ENCODE measurements at places on chromosomes 16 and 17. TPM values are rescaled to one million over a fixed set of nuclear protein-coding genes. Genes with fewer than 3 reads are reported as not detected.

DNA sequence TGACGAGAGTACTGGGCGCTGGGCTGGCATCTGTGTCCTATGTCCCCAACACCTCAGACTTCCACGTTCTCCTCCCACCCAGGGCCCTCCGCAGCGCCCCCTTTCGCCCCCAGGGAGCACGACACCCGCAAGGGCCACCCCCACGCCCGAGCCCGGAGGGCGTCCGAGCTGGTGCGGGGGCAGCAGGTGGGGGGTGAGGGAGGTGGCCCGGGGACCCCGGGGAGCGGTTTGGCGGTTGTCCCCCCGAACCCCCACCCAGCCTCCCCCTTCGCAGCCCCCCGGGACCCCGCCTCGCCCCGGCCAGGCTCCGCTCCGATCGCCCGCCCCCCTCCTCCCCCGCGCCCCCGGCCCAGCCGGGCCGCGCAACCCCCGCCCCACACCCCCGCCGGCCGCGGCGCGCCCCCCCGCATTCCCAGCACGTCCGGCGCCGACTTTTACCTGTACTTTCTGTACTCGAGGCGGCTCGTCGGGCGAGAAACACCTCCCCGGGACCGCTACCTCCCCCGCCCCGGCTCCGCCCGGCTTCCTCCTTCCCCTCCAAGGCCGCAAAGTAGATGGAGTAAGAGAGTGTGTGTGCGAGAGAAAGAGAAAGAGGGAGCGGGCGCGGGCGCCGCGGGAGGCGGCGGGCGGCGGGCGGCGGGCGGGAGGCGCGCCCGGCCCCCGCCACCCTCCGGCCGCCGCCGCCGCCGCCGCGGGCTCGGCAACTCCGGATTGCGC is 901 bp downstream of the CDYL2 start:
- peak; percentile 41 for DNase-seq

GRCh38 chr16:59260892-59261291 is 526.8 kb upstream of the GOT2 start:
- DNase-seq = no peak

GRCh38 chr16:20911361-20911760 is 10.8 kb downstream of the LYRM1 start:
- no peak for DNase-seq

- peak; percentile 86 for DNase-seq
Observed at GRCh38 chr16:24253192-24253591, 2.9 kb upstream of the CACNG3 start.

DNA sequence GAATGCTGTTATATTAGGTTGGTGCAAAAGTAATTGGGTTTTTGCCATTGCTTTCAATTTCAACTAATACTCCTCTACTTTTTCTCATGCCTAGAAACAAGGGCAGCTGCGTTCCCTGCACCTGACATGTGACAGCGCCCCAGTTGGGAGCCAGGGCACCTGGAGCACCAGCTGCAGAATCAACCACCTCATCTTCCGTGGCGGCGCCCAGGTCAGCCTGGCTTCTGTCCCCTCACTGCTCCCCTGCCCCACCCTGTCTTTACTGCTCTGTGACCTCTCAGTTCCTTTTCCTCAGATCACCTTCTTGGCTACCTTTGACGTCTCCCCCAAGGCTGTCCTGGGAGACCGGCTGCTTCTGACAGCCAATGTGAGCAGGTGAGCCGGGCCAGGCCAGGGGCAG is 16.4 kb upstream of the ITGAD start:
- no peak for DNase-seq

DNA sequence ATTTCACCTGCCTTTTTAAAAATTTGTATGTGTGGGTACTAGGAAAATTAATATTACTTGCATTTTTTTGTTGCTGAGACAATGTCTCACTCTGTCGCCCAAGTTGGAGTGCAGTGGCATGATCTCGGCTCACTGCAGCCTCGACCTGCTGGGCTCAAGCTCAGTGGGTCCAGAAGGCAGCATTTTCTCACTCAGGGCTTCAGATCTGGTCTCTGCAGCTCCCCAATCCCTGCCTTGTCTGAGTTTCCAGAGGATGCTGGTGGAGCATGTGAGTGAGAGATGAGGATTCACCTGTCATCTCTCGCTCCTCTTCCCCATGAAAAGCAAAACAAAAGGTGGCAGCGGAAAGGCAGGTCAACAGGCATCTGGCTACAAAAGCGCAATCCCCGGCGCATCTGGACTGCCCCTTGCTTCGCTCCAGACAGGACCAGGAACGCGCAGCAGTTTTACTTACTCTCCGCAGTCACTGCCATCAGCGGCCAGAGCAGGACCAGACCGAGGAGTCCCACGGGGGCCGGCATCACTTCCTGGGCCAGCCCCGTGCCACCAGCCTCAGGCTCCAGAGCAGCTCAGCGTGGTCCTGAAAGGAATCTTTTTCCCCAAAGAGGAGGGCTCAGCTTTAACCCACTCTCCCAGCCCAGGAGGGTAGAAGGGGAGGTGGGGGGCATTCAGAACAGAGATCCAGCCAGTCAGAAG is 59.9 kb downstream of the LITAF start:
- no peak for DNase-seq

GRCh38 chr16:47309581-47310312 is 151.1 kb downstream of the ITFG1 start:
- DNase-seq = no peak

- DNase-seq = no peak
Observed at GRCh38 chr16:70468776-70469525, 14.6 kb downstream of the FCSK start.

- no peak for DNase-seq
Observed at GRCh38 chr17:60506312-60506711, 19.7 kb downstream of the APPBP2 start.

DNA sequence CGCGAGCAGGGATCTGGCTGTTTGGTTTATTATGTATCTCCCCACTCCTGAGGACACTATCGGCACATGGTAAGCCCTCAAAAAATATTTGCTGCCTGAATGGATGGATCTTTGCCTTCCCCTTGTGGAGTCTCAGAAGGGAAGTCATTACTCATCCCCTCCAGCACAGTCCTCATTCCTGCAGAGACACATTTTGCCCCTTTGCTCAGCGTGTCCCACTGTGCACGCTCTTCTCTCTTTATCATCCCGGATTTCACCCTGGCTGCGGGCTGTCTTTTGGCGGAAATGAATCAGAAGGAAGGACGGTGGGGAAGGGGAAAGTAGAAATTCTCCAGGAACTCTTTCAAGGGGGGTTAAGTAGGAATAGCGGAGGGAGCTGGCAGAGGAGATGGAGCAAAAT is 125.2 kb upstream of the CDC42EP4 start:
- peak; percentile 76 for DNase-seq

DNA sequence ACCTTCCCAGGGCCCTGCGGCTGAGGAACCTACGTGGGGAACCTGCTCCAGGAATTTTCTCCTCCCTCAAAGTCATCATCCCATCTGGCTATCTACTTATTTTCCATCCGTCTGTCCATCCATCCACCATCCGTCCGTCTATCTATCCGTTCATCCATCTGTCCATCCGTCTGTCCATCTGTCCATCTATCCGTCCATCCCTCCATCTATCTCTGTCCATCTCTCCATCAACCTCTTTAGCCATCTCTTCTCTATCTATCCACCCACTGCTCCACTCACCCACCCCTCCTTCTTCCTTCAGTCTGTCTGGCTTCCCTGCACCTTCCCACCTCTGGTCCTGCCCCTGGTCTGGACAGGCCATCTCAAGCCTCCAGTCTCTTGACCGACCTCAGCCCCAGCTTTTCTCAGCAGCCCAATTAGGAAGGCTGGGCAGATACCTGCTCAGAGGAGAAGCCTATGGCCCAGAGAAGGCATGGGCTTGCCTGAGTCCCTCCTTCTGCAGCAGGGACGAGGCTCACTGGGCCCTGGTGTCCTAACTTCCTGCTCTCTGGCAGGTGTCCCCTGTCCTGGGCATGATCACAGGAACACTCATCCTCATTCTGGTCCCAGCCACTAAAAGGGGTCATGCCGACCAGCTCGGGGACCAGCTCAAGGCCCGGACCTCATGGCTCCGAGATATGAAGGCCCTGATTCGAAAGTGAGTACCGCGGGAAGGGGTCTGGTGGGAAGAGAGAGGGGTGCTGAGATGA is 23.0 kb downstream of the MYBBP1A start:
- no peak for DNase-seq

GRCh38 chr16:25023556-25023955 is 8.4 kb upstream of the ARHGAP17 start:
- DNase-seq = no peak

Gene RNF222
- 0.11 TPM for polyA plus RNA-seq

Gene AARS1
- polyA plus RNA-seq = 103 TPM

Gene HGS
- 107 TPM for polyA plus RNA-seq
